Urothelium cell line (cell line): ENCODE measurements at places on chromosomes 3 and 15.
A peak's percentile ranks its signal among the peaks of the same experiment; 100 is the strongest.

DNA sequence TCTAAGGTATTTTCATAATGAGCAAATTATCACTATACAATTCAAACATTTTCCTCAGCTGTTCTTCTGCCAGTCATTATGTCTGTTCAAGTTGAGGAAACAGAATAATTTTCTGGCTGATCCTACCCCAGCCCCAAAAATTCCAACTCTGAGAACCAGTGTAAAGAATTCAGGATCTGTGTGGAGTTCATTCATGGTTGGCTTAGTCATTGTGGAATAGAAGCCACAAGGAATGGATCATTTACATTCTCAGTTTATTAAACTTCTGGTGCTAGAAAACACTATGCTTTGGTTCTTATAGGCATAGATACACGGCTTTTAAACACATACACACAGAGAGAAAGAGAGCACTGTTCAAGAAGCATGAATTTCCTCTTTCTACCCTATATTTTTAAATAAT, 134.6 kb downstream of the CMSS1 start:
- DNase-seq = peak; percentile 55

DNA sequence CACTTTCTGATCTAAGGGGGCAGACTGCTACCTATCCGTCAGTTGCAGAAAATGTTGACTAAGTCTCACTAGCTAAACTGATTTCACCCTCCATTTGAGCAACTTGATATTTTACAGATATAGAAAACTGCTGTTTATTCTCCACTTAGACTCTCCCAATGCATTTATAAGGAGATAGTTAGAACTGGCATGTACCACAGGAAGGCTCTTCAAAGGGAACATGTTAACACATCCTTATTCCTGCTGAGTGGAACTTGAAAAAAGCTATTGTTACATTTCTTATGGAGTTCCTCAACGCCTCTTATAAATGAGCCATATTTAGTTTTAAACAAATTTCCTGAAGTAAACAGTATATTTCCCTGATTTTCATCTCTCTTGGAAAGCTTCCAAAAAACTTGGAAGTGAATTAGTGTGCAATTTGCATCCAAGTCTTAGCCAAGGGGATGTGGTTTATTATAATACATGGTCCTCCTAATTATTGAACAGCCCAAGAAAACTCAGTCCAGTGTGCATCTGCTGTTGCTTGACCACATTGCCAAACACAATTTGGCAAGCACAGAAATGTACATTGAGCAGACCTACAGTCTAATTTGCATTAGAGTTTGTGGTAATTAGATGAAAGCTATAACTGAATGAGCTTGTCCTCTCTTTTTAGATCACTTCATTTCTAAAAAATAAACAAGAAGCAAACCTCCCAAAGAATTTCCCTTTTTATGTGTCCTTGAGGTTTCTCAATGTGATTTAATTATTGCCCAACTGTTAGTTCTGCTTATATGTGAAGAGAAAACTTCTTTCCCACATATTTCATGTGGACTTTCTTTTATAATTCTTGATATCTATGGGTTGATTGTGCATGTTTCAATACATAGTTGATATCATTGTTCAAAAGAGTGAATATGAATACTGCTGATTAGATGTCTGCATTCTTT, 72.6 kb upstream of the DPH6 start:
- no peak for DNase-seq

- DNase-seq = no peak
Measured at GRCh38 chr3:13307041-13307440, 113.1 kb downstream of the NUP210 start.

- peak; percentile 26 for DNase-seq
Measured at GRCh38 chr3:160154033-160154432, 71.2 kb upstream of the C3orf80 start.

DNA sequence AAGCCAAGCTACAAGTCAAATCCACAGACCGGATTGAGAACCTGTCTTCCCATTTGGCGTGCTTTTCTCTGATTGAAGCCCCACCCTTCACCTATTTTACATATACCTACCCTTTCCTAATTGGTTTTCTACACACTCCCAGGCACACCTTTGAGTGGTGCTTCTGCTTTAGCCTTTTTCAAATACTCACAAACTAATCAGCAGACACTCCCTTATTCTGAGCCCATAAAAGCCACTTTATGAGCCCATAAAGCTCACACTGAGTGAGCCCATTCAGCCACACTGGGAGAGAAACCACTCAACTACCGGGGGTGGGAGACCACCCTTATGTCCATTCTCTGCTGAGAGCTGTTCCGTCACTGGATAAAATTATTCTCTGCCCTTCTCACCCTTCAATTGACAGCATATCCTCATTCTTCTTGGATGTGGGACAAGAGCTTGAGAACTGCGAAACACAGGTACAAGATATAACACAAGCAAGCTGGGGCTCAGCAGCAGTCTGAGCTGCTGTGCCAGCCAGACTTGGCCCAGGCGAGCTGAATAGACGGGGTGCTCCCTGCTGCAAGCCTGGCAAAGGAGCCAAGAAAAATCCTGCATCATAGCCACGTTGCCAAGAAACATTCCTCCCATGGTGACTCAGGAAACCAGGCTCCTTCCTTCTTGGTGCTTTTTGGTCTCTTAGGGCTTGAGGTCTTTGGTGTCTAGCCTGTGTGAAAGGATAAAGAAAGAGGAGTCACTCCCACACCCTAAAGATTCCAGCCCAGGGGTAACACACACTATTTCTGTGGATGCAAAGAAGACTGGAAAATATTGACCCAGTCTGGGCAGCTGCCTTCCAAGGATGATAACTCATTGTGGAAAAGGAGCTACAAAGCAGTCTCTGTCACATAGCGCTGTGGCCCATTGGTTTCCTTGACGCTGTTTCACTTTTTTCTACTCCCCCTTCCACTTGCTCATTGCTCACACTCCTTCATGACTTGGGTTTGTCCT, 609.7 kb downstream of the MCTP2 start:
- DNase-seq = peak; percentile 29

DNA sequence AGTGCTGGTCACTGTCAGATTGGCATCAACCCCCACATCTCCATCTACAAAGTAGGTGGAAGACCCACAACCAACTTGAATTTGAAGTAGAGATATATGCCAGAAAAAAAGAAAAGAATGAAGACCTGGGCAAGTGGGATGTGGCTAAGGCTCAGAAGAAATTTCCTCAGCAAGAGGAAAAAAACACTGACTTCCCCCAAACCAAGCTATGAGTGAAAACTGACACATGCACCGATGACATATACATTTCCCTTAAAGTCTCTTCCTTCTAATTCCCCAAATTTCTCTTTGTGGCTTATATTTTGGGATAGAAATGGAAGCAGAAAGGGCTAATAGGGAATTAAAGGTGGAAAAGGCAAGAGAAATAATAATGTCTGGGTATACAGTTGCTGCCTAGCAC, 59.0 kb downstream of the CYP19A1 start:
- DNase-seq = no peak

DNA sequence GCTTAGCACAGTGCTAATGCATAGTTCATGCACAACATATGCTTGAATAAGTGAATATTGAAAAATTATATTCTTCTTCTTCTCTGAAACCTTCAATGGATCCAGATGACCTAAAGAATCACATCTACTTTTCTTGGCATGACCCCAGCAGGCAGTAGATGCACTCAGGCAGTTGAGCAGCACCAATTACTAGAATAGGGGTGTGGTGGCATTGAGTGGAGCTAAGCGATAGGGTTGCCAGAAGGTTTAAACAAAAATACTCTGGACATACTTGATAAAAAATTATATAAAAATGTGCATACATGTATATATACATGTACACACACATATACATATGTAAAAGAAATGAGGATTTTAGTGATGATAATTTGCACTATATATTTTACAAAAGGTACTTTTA, 81.8 kb downstream of the NFKBIZ start:
- no peak for DNase-seq

GRCh38 chr3:126550488-126551051, 8.2 kb downstream of the C3orf22 start:
- no peak for DNase-seq

DNA sequence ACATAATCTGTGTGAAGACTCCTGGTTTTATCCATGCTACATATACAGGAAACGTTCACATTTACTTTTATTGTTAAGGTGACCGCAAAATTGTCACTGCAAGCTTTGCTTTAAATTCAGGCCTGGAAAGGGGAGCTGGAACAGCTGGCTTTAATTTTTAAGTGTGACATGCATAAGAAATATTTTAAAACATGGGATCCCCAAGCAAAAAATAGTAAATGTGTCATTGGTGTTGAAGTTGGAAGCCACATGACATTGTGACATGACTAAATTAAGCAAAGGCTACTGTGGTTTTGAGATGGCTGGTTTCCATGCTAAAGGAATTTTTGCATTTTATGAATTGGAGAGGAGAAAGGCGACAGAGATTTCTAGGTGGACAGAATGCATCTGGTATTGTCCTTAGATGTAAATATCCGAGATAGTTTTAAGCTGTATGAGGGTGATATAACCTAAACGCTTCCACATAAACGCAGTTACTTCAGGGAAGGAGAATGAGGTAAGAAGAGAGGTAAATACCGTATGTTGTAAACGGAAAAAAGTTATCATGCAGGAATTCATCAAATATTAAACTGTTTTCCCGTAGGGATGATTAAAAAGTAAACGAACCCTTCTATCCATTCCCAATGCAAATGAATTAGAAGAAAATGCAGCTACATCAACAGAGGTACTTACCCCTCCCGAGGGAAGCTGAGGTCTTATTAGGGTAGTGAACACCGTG, 927 bp upstream of the FYTTD1 start:
- DNase-seq = no peak

DNA sequence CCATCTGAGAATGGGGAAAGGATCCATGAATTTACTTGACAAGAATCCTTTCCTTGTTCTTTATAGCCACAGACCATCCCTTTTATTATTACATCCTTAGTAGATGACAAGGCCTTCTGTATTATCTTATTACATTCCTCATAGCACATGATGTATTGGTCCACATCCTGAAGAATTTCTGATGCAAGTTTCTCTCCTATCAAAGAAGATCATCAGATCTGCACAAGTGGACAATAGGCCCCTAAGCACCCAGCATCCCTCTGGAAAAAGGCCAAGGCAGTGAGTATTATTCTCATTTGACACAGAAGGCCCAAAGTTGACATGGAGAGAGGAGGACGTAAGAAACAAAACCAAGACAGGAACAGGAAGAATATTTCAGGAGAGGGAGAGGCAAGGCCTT, 31.4 kb downstream of the MYL3 start:
- DNase-seq = no peak

DNA sequence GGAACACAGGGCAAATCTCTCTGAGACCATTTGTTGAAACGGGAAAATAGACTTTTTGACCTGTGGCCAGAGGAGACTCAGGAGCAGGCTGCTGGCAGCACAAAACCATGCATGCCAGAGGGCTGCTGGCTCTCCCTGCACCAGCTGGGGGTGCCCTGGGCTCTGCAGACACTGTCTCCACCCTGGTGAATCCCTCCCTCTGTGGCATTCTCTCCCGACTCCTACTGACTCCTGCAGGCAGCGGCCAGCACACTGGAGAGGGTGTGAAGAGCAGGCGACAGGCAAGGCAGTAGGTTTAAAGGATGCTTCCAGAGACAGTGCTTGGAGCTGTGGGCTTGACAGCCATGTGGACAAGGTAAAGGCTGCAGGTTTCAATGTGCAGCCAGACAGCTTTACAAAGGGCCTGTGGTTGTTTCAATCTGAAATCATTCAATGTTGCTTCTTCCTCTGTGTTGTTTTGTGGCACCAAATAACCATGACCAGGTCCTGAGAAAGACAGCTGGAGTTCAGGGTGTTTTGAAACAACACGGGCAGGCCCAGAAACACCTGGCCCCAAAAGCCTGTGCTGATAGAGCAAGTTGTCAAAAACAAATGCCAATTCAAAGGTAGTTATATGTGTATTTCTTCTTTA, 431.0 kb upstream of the ATP10A start:
- no peak for DNase-seq

- no peak for DNase-seq
Measured at GRCh38 chr3:14166877-14167603, 11.4 kb downstream of the XPC start.

DNA sequence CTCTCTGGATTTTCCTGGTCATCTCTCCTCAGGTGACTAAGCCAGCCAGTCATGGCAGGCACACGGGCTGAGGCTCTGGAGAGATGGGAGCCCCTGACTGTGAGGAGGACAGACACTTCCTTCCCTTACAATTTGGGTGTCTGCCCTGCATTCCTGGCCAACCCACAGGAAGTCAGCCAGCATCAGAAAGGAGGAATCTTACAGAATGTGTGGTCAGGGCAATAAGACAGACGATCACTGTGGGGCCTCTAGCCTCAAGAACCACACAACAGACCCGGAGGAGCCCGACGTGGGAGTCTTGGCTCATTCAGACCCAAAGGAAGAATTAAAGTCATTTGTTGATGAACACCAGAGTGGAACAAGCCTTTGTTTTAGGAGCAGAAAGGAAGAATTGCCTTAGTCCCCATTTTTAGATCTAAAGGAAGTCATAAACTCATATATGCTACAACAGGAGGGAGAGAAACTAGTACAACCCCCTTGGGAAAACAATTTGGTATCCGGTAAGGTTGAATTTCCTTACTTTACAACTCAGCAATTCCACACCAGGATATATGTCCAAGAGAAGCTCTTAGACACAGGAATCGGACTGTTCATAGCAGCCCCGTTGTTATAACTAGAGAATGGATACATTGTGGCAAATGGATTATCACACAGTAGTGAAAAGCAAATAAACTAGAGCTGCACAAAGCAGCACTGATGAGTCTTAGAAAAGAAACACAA, 62.2 kb downstream of the ABTB1 start:
- peak; percentile 90 for DNase-seq

DNA sequence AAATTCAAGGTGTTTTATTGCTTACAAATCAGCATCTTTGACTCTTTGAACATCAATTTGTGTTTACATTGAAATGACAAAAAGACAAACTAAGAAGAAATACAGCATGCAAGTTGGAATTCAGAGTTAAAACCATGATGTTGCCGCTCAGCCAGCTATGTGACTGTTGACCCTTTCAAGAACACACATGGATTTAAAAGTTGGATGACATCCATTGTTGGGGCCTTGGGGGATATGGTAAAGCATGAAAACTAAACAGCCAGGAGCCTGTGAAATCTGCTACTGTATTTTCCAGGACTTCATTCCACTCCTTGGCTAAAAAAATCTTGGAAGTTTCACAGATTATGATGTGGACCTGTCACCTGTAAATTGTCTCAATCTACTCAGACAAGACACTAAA, 4.6 kb downstream of the P2RY1 start:
- DNase-seq = no peak

- peak; percentile 36 for DNase-seq
Measured at GRCh38 chr15:30038667-30039523, 43.9 kb upstream of the GOLGA8J start.

- DNase-seq = no peak
Measured at GRCh38 chr3:126213379-126214028, 33.1 kb upstream of the ALDH1L1 start.

- DNase-seq = no peak
Measured at GRCh38 chr3:5072100-5072816, 49.8 kb upstream of the ARL8B start.
